ENCODE measurements at places on chromosomes 12 and 14.

DNA sequence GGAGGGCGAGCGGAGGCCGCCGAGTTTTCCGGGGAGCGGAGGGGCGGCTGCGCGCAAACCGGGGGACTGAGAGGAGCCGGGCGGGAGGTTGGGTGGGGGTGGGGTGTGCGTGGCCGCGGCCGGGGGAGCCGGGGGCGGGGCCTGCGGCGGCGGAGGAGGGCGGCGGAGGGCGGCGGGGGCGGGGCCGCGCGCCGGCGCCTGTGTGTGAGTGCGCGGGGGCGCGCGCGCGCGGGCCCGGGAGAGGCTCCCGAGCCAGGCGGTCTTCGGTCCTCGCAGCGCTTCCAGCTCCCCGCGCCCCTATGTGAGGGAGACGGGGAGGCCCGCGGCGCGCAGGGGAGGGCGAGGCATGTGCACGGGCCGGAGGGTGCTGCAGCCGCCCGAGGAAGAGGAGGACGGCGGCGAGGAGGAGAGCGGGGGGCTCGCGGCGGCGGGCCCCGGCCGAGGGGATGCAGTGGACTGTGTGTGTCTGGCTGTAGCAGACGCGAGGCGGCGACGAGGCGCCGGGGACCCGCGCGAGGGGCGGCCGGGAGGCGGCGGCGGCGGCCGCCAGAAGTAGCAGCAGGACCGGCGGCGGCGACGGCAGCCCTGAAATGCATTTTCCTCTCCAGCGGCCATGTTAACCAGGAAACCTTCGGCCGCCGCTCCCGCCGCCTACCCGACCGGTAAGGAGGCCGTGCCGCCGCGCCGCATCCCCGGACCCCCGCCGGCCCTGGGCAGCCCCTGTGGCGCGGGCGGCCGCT is at the start of gene DYRK2:
DYRK2 (plus strand) TSS at position 225 of the 740 bp plus-strand sequence; CDS start at position 614, 389 bp downstream.
- peak; percentile 76 for DNase-seq

DNA sequence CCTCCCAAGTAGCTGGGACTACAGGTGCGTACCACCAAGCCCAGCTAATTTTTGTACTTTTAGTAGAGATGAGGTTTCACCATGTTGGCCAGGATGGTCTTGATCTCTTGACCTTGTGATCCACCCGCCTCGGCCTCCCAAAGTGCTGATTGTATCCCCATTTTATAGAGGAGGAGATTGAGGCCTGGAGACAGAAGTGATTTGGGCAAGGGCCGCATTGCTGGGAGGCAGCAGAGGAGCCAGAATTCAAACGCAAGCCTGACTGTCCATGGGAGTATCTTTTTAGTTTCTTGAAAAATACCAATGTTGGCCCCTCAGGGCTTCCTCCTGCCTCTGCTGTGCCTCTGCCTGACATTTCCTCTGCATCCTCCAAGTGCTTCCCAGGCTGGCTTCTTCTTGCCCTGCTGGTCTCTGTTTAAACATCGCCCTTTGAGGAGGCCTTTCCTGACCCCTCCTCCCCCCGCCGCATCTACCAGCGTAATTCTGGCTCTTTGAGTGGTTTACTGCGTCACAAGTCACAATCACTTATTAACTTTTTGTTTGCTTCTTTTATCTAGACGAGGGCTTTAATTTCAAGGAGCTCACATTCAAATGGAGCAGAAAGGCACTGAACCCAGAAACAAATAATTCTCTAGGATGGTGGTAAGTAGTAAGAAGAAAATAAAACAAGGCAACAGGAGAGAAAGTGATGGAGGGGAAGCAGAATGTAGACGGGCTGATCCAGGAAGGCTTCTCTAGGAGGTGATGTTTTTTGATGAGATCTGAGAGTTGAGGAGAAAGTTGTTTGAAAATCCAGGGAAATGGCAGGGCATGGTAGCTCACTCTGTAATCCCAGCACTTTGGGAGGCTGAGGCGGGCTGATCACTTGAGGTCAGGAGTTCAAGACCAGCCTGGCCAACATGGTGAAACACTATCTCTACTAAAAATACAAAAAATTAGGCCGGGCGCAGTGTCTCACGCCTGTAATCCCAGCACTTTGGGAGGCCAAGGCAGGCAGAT is 91.0 kb upstream of the MED13L start:
- DNase-seq, result no peak

- DNase-seq, result no peak
These were observed 4.4 kb upstream of the NID2 start for GRCh38 chr14:52073251-52073650.

DNA sequence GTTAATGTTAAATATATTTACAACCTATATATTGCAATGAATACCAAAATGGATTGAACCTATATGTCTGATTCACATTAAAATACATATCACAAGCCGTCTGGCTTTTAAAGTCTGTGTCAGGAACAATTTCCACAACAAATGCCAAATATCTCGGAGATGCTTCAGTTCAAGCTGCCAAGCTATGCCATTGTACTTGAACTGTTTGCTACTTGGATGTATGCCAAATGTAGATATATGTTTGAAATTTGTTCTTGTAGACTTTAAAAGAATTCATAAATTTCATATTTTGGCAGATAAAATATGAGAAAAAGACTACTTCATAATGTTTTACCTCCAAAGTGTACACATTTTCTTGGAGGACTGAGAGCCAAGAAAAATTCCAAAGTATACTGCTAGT is 37.0 kb downstream of the WASHC3 start:
- DNase-seq, result no peak

GRCh38 chr14:99699861-99700260 is 15.8 kb downstream of the CYP46A1 start:
- no peak for DNase-seq

DNA sequence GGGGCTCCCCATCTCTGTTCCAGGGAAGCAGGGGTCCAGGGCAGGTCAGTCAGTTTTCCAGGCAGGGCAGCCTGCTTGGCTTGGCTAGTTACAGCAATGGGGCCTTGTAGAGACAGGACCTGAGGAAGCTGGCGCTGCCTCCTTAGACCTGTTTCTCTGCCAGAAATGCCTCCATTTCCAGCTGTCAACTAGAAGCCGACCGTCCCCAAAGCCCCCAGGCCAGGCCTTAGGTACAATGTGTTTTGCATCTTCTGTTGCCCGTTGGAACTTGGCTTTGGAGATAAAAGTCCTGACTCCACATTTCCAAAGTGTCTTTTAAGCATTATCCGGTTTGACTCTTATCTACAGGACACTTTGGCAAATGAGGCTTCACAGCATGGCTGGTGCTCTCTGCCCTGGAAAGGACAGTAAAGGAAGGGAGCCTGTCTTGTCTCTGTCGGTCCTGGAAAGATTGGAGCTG is 42.6 kb downstream of the KRT80 start:
- DNase-seq, result no peak

DNA sequence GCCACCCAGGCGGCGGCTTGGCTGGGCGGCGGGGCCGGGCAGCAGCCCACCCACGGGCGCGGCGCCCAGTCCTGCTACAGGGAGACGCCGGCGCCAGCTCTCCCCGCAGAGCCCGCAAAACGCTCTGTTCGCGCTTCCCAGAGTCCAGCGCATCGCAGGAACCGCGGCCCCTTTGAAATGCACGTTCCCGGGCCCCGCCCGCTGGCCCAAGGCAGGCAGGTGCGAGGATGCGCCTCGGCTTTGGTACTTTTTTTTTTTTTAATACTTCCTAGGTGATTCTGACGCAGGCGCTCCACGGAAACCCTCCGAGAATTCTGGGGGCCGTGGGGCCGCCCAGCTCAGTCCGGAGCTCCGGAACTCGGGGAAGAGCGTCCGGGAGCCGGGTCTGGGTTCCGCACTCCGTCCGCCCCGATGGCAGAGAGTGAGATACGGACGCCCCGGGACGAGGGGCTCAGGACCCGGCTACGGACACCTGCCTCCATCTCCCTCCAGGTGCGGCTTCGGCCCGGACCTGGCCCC is 483 bp downstream of the POC1B start:
- DNase-seq, result peak; percentile 47

- DNase-seq, result peak; percentile 84
These were observed 1.1 kb downstream of the MIS18BP1 start for GRCh38 chr14:45251912-45252311.

GRCh38 chr12:84793558-84794367 is 118.8 kb downstream of the SLC6A15 start:
- no peak for DNase-seq

- DNase-seq, result no peak
These were observed 603 bp upstream of the LRR1 start for GRCh38 chr14:49598189-49598484.

DNA sequence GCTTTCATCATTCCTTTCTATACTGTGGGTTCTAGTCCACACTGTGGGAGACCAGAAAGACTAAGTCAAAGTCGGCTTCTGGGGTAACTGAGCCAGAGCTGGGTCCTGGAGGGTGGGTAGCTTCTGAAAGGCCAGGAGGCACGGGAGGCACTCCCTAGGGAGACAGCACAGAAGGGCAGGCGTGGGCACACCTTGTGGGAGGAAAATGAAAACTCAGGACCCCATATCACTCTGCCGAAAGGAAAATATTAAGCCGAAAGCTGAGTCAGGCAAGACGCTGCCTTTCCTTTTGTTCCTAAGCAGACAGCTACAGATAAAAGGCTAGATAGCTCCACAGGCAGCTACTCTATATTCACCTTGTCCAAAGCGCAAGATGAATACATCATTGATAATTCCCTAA is 20.7 kb downstream of the ANO2 start:
- no peak for DNase-seq

DNA sequence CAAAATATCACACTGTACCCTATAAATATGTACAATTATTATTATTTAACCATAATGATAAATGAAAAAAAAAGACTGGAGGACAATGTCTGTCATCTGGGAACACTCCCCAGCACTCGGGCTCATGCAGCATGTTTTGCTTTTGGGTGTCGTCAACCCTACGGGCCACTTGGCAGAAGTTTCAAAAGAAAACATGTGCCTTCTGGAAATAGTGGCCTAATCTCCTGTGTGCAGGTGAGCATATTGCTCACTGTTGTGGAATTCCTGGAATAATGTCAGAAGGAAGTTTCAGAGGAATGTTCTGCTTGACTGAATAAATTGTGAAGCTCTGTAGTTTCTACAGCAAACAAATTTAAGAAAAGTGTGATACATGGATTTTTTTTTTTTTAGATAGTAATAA is 298.3 kb downstream of the SSPN start:
- no peak for DNase-seq

DNA sequence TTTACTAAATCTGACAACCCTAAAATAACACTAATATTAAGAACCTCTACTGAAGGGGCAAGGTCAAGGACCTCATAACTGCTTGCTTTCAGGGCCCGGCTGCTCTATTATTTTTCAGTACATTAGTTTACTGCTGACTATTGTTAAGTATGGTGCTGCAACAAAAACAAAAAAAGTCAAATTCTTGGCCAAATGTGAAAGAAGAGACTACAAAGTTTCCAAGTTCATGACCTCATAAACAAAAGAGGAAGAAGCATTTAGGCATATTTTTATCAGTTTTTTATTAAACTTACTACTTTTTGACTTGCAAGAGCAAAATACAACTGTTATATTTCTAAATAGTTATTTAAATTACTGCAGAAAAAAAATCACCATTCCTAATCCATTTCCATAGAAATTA is 109.8 kb upstream of the GPHB5 start:
- DNase-seq, result no peak

- no peak for DNase-seq
These were observed 104.3 kb downstream of the SLC16A7 start for GRCh38 chr12:59700153-59700450.

- DNase-seq, result no peak
These were observed 168.3 kb downstream of the PAWR start for GRCh38 chr12:79522257-79522988.

DNA sequence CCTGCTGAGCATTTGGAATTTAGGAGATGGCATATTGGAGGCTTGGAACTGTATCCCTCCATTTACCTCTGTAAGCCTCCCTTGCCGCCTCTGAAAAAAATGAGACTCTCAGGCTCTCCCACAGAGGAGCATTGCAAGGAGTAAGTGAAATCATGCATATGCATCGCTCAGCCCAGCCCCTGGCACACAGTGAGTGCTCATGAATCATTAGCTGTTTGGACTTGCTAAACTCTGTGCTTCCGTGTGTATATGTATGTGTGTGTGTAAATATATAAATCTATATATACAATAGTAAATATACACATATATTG is 17.1 kb upstream of the TBX3 start:
- DNase-seq, result no peak

- no peak for DNase-seq
These were observed 84.2 kb upstream of the BMP4 start for GRCh38 chr14:54040846-54041245.

DNA sequence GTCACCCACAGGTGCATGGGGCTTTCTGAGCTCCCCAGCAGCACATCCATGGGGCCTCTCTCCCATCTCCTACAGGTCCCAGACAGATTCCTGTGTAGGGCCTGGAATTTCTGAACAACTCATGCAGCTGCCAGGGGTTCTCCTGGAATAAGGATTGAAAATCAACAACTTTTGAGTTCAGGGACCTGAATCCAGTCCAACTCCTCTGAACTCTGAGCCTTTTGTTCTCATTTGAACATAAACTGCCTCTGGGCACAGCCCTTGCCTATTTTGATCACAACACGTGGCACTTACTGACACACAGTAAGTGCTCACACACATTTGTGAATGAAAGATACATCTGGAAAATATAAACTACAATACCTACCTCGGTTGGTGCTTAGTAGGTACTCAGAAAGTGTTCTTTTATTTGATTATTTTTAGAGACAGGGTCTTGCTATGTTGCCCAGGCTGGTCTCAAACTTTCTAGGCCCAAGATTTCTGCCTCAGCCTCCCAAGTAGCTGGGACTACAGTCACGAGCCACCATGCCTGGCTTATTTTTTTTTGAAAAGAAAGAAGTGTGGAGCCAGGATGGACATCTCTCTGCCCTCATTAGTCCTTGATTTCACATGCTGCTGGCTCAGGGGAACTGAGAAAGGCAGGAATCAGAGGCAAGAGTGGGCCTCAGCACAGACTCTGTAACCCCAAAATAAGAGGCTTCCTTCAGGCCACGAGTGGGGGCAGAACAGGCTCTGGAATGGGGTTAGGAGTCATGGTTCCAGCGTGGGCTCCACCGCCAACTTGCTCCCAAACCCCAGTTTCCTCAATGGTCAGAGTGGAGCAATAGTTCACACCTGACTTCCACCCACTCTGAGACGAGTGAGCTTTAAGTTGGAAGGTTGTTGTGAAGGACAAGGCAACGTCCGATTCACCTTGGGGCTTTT is 27.0 kb downstream of the SYNE3 start:
- DNase-seq, result no peak

GRCh38 chr12:78671295-78671694 is 193.3 kb upstream of the SYT1 start:
- DNase-seq, result no peak

GRCh38 chr12:117805865-117806264 is 162.9 kb downstream of the KSR2 start:
- no peak for DNase-seq

Data from KBM-7 (cell line).